ENCODE measurements at places on chromosomes 6 and 20. TPM values are rescaled to one million over a fixed set of nuclear protein-coding genes. Genes with fewer than 3 reads are reported as not detected.

Gene SLC4A11
- 0.58 TPM for total RNA-seq

Gene MLN
- not detected for total RNA-seq

Gene STMND1
- total RNA-seq, result not detected

Gene DLGAP4
- 26.8 TPM for total RNA-seq

Gene TBXT
- total RNA-seq, result not detected

Gene SSTR4
- total RNA-seq, result not detected

Gene TBX18
- total RNA-seq, result 6.3 TPM

Gene SPATA25
- total RNA-seq, result not detected

Gene SPATS1
- not detected for total RNA-seq

Gene CDC40
- total RNA-seq, result 20.7 TPM

Gene RAET1G
- 1.7 TPM for total RNA-seq

Gene TMEM217
- 2.0 TPM for total RNA-seq

Gene CALHM5
- 0.58 TPM for total RNA-seq

Gene GTSF1L
- total RNA-seq, result not detected

Gene IL17A
- total RNA-seq, result not detected

Gene ZNF311
- total RNA-seq, result 1.2 TPM

Gene HSPA1L
- 0.35 TPM for total RNA-seq

Gene CASS4
- total RNA-seq, result 25.4 TPM

Gene LY6G6C
- total RNA-seq, result not detected

Gene SCGN
- total RNA-seq, result not detected

Gene CCN6
- not detected for total RNA-seq

Gene DEFB132
- total RNA-seq, result not detected

Data from myometrial cell (primary cell).